ENCODE measurements at places on chromosomes 2 and 18.

- DNase-seq = no peak
Measured at GRCh38 chr18:76859474-76860339, 37.4 kb downstream of the ZNF236 start.

DNA sequence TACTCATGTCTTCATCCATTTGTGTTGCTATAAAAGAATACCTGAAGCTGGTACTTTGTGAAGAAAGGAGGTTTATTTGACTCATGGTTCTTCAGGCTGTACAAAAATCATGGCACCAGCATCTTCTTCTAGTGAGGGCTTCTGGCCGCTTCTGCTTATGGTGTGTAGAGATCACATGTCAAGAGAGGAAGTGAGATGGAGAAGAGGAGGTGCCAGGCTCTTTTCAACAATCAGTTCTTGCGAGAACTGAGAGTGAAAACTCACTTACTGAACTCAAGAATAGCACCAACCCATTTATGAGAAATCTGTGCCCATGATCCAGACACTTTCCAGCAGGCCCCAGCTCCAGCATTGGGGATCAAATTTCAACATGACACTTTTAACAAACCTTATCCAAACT, 30.0 kb upstream of the BARD1 start:
- no peak for DNase-seq

GRCh38 chr2:37871456-37872191, 53.5 kb upstream of the RMDN2 start:
- DNase-seq = no peak

- no peak for DNase-seq
Measured at GRCh38 chr2:33022989-33023727, 76.4 kb downstream of the LTBP1 start.

- no peak for DNase-seq
Measured at GRCh38 chr2:235383272-235383843, 110.5 kb upstream of the AGAP1 start.

- DNase-seq = no peak
Measured at GRCh38 chr2:238171575-238172187, 12.9 kb downstream of the ERFE start.

- no peak for DNase-seq
Measured at GRCh38 chr18:49160079-49160930, 209.5 kb upstream of the SMAD7 start.

DNA sequence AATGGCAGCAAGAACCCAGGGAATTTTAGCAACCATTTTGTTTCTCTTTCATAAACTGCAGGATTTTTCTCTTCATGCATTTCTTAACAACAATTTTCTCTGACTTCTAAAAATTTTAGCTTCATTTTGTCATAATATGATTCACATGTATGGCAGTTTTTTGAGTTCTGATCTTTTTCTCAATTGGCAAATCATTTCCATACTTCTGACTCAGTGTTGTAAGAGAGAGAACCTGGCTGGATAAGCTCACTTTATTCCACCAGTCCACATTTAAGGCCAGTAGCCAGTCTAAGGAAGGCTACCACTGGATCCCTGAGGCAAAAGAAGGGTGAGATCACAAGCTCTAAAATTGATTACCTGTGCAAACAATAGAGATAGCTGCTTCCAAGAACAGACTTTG, 42.8 kb upstream of the COL3A1 start:
- DNase-seq = no peak

DNA sequence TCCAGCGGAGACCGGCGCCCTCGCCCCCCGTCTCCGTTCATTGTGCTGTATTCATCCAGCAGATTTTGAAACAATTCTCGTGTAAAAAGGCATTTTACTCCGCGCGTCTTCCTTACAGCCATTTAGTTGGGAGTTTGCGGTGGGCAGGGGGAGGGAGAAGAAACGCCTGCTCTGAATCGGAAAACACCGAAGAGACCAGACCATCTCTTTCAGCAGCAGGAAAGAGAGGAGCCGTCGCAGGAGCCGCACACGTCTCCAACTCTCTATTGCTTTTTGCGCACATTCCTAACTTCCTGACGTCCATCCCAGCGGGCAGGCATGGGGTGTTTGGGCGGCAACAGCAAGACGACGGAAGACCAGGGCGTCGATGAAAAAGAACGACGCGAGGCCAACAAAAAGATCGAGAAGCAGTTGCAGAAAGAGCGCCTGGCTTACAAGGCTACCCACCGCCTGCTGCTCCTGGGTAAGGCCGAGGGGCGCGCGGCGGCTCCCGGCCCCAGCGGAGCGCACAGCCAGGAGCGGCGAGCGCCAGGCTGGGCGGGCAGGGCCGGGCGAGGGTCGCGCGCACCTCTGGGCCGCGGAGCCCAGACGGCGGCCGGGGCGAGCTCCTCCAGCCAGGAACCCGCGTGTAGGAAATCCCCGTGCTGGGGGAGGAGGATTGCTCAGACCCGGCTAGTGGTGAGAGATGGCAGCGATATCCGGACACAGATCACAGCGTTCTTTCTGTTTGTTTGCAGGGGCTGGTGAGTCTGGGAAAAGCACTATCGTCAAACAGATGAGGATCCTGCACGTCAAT, 63.2 kb downstream of the GNAL start:
- no peak for DNase-seq

DNA sequence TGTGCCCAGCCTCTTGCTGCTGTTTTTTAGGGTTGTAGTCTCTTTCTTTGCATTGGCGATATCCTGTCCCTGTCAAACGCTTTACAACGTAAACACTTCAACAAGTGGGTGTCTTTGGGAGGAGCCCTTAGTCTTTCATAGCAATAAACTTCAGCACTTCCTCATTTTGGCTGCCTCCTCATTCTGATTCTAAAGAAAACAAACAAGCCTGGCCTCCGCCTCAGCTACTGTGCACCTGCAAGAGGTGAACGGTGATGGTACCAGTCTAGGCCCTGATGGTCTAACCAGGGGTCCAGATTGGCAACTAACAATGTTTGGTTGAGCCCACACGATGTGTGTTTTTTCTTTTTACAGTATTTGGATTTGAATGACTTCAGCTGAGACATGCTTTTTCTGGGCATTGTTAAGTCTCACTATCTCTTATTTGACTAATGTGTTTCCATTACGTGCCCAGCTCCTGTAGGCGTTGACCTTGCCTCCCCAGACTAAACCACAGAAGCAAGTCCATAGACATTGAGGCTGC, 53.2 kb upstream of the CUL3 start:
- peak; percentile 91 for DNase-seq

All from DMS153 (cell line).